ENCODE measurements at places on chromosomes 2 and 18.

DNA sequence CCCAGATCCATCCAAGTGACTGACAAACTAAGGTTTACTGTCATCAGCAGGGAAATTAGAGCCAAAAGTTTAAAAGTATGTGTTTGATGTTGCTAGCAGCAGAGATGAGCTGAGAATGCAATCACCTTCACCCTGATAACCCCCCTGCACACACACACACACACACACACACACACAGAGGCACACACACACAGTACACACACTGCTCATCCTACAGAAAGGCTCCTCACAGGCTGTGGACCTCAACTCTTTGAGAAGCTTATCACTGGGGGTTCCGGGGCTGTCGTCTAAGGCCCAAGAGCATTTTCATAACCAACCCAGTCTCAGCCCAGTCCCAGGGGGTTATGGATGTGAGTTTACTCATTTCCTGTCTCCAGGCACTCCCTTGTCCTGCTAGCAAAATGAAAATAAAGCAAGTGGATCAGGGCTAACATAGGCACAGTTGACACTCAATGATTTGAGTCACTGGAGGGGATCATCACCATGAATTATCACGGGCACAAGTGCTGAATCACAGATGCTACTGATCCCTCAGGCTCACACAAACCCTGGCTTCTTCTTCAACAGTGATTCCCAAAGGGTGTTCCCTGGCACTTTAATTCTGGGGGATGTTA, 76.6 kb downstream of the ALK start:
- no peak for DNase-seq

DNA sequence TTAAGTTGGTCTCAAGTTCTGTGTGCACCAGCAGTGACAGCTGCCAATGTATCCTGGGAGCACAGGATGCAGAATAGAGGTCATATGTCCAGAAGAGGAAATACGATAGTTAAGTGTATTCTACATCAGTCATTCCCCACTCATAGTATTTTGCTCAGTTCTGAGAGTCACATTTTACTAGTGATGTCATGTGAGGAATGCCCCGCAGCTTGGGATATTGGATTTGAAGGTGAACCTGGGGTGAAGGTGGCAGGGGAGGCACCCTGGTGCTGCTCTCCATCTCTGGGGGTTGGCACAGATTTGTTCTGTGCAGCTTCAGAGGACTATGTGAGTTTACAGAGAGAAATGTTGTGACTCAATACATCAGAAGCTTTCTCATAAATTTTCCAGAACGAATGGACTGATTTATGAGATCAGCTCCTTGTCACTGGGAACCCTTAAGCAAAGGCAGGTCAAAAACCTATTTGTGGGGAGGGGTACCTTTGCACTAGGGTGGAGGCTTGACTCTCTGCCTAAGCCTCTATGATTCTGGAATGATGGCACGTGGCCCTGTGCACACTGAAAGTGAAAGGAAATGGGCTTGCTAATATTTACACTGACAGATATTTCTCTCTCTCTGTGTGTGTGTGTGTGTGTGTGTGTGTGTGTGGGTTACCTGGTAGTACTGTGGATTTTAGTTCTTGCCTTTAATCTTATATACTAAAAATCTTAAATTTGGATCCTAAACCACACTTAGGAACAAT, 95.9 kb downstream of the NEB start:
- DNase-seq = no peak

DNA sequence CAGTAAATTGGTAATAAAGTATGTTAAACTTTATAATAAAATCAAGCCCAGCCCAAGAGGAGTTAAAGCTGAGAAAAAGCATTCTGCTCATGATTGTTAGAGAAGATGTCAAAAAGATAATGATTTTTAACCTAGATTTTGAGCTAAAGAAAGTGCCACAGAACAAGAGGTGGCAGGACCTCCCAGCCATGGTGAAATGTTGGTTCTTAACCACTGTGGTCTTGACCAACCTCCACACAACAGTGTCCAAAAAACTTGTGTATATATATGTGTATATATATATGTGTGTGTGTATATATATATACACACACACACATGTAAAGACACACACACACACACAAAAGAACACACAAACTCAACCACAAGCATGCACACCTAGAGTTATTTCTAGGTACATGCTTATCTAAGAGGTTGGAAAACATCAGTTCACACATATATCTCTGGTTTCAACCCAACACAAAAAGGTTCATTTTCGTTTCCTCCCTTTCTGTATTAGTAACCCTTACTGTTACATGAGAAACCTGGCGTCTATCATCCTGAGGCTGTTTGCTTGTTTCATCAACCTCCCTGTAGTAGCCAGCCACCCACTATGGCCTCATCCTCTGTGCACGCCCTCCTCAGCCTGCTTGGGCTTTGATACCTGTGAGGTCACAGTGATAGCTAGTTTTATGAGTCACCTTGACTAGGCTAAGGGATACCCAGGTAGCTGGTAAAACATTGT, 631.8 kb upstream of the ID2 start:
- DNase-seq = no peak

DNA sequence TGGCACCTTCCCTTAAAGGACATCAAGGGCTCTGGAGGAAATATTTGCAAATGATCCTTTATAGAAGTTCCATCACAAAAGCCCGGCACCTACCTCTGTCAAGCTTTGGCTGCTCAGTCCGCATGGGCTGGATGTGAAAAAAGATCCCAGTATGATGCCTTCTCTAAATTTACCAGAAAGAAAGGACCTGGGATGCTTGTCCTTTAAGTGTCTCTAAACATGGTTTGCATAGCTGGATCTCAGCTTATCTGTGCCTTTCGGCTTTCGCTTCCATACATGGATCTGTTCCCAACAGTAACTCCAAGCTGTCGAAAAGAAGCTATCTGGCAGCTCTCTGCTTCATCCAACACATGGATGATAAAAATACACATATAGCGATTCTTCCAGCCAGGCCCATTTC, 60.4 kb upstream of the SLC8A1 start:
- no peak for DNase-seq

DNA sequence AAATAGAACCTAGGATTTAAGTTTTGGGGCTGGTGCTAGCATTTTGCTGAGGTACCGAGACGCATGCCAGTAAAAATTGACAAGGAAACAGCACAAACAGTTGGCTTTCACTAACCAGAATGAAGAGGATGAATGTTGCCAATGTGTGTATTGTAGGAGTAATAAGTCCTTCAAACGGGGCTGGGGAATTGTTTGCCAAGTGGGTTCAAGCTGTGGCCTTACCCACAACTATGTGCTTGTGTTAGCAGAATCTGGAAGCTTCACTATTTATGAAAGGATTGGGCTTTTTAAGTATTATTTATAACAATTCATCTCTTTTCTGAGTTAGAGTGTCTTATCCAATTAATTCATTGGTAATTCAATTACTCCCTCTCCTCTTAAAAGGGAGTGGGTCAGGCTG, 15.0 kb upstream of the KIF5C start:
- DNase-seq = no peak

DNA sequence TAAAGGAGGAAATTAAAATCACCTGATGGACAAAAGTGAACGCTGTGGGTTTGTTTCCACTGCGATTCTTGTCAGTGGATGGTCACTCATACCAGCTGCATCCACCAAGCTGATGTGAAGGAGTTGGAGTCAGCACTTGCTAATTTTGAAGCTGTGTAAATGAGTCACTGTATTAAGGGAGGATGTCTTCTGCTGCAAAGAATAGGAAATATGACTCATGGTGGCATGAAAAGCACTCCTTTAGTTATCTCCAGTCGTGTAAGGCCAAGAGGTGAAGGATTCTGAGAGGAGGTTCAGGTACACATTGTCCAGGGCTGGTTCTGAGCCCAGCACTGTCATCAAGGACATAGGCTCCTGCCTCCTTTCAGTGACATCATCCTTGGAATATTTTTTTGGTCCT, 71.7 kb upstream of the SKOR2 start:
- DNase-seq = no peak

- DNase-seq = peak; percentile 49
These were observed 378.8 kb downstream of the SLC4A3 start for GRCh38 chr2:220006152-220006621.

DNA sequence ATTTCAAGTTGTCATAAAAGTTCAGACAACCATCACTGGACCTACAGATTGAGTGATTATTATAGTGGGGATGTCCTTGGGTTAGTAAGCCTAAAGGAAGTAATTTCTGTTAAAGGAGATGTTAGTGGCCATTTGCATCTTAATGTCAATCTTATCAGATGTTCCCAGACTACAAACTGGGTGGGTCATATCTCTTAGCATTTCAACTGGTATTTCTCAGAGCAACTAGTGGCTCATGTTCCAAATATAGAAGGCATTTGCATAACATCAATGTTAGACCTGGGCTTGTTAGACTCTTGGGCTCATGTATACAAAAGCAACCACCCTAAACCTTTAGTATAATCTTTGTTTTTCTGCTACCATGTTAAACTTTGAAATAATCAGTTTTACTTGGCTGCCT, 17.9 kb downstream of the PLEKHA3 start:
- DNase-seq = no peak

GRCh38 chr2:149892563-149892962, 305.0 kb upstream of the MMADHC start:
- DNase-seq = no peak

Measured in ovary (tissue), 10 donors.